Activated T-cell treated with anti-CD3 and anti-CD28 coated beads for 1 hour (primary cell): ENCODE measurements at places on chromosomes 7 and 10.

GRCh38 chr10:9198611-9199010 is 1144.1 kb downstream of the GATA3 start:
- DNase-seq = no peak

GRCh38 chr7:132709971-132710567 is 133.8 kb upstream of the PLXNA4 start:
- peak; percentile 3 for DNase-seq

- no peak for DNase-seq
These were observed 21.0 kb upstream of the GRB10 start for GRCh38 chr7:50803359-50804337.

DNA sequence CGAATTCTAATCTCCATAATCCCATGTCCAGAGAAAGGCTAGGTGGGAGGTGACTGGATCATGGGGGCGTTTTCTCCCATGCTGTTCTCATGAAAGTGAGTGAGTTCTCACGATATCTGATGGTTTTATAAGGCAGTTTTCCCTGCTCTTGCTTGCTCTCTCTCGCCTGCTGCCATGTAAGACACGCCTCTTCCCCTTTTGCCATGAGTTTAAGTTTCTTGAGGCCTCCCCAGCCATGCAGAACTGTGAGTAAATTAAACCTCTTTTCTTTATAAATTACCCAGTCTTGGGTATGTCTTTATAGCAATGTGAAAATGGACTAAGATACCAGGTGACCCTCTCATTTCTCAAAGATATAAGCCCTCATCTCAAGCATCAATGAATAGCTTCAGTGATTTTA is 1.1 kb upstream of the ACTA2 start:
- DNase-seq = no peak
